Right renal pelvis (tissue), 4 donors: ENCODE measurements at places on chromosomes 12 and 14.

DNA sequence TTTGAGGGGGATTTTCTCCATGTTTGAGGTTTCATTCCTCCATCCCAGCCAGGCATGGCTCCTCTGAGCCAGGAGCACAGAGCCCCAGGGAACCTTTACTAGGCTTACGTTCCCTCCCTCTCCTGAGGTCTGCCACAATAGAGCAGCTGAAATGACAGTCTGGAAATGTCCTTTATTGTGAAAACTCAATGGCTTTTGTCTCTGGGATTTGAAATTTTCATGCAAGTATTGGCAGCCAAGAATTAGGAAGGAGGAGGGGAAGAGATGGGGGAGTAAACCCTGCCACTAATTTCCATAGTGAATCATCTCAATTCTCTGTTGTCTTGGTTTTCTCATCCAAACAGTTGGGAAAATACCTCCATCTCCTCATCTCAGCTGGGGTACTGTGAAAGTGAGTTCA is 2.6 kb upstream of the PLEKHG3 start:
- DNase-seq, result no peak

DNA sequence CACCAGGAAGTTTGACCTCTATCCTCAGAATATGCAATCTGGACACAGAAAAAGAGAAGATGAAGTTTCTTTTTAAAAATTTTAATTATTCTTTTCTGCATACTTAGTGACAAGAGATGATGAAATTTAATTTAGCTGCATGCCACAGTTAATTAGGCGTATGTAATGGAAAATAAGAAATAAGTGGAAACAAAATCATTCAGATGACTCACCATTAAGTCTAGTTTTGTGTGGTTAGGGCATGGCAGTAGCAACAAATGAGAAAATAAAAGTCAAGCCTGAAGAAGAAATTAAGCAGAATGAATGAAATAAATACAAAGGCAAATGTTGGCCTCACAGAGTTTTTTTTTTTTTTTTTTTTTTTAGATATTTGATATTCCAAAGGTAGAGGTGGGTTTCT is 30.9 kb upstream of the KLRD1 start:
- DNase-seq, result no peak

DNA sequence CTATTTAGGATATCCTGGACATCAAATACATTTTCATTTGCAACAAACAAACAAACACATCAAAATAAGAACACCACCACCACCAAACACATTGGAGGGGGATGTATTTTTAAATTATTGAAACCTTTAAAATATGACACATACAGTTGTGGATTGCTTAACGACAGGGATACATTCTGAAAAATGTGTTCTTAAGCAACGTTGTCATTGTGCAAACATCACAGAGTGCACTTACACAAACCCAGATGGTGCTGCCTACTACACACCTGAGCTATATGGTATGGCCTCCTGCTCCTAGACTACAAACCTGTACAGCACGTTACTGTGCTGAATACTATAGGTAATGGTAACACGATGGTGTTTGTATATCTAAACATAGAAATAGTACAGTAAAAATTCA is 19.4 kb downstream of the PYGL start:
- DNase-seq, result no peak

- no peak for DNase-seq
Measured at GRCh38 chr12:32541754-32542374, 137.2 kb upstream of the DNM1L start.

DNA sequence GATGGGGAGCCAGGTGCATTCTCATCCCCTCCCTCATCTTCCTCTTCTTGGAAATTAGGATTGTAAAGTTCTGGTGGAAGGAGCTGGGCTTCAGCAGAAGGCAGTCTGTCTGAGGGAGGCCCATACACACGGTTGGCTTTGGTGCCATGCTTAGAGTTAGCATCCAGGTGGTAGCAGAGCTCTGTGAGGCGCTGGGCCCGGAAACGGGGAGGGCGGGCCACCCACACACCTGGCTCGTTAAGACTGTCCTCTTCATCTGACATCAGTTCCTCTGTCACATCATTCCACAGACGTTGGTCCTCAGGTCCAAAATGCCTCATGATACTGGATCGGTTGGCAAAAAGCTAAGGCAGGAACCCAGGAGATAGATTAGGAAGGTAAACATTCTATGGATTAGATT is 4.9 kb upstream of the AJUBA start:
- no peak for DNase-seq

DNA sequence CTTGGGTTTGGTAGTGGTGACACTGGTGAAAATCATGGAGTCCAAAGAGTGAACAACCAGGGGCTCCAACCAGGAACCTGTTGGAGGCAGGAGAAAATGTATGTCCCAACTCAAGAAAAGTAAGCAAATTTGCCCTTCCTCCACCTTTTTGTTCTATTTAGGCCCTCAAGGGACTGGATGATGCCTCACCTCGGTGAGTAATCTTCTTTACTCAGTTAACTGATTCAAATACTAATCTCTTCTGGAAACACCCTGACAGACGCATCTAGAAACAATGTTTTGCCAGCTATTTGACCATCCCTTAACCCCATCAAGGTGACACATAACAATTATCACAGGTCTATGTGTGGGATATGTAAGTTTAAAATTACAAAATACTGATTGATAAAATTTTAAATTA is 272.4 kb upstream of the FOXG1 start:
- no peak for DNase-seq
